ENCODE measurements at places on chromosomes 5 and 9. TPM values are rescaled to one million over a fixed set of nuclear protein-coding genes. Genes with fewer than 3 reads are reported as not detected.
A peak's percentile ranks its signal among the peaks of the same experiment; 100 is the strongest.

The RELL2 gene
- 3.0 TPM for total RNA-seq

GRCh38 chr5:31800351-31800750 is 161.4 kb downstream of the PDZD2 start:
- H3K27me3 ChIP-seq, result no peaks in the 10 kb centered on the region
- no peaks in the 10 kb centered on the region for H3K4me1 ChIP-seq
- H3K4me3 ChIP-seq, result no peak overlapping the region
- H3K27ac ChIP-seq, result no peak overlapping the region
- no peak for DNase-seq
- no peaks in the 10 kb centered on the region for H3K36me3 ChIP-seq

The IL13 gene
- not detected for total RNA-seq

- H3K27me3 ChIP-seq, result no peaks in the 10 kb centered on the region
- DNase-seq, result no peak
- no peak overlapping the region for H3K4me3 ChIP-seq
- no peaks in the 10 kb centered on the region for H3K4me1 ChIP-seq
Observed at GRCh38 chr5:59142927-59143326, 560.1 kb downstream of the RAB3C start.

DNA sequence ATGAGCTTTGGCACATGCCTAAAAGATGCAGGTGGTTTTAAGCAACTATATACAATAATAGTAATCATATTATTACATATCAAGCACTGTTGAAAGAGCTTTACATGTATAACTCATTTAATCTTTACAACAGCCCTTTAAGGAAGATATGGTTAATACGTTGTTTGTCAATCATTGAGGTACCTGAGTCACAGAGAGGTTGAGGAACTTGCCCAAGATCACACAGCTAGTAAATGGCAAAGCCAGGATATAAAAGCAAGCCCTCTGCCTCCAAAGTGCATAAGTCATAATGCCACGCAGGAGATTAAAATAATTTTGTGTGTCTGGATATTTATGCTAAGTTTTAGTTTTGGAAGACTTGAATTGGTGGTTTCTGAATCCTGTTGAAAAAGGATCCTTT is 90.2 kb downstream of the DAPK1 start:
- H3K36me3 ChIP-seq, result no peaks in the 10 kb centered on the region
- DNase-seq, result no peak
- no peak overlapping the region for H3K4me3 ChIP-seq

The RXRA gene
- 70.6 TPM for total RNA-seq

DNA sequence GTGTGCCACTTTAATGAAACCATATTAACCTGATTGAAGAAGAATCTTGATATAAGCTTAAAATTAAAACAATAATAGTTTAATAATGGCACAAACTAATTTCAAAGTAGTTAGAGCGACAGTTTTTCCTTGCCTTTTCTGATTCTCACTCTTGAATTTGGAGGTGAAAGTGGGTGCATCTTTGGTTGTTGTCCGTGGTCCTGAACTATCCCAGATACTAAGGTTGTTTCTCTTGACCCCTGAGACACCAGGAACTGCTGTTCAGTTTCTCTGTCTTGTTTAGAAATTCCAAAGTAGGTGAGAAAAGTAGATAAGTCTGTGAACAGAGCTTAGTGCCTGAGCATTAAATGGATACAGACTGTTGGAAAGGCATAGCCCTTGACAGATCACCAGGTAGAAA is 274.7 kb downstream of the FBXL7 start:
- no peaks in the 10 kb centered on the region for H3K27me3 ChIP-seq
- no peaks in the 10 kb centered on the region for H3K36me3 ChIP-seq
- H3K27ac ChIP-seq, result no peak overlapping the region
- no peak for DNase-seq
- H3K4me1 ChIP-seq, result no peaks in the 10 kb centered on the region

The SPINK13 gene
- not detected for total RNA-seq

The HMMR gene
- not detected for total RNA-seq

- no peaks in the 10 kb centered on the region for H3K4me1 ChIP-seq
- no peaks in the 10 kb centered on the region for H3K27me3 ChIP-seq
- DNase-seq, result peak; percentile 56
- no peak overlapping the region for H3K27ac ChIP-seq
- H3K36me3 ChIP-seq, result no peaks in the 10 kb centered on the region
- H3K4me3 ChIP-seq, result no peak overlapping the region
Observed at GRCh38 chr9:120619751-120620655, 40.0 kb upstream of the CDK5RAP2 start.

The C1QTNF3 gene
- total RNA-seq, result 5.6 TPM

DNA sequence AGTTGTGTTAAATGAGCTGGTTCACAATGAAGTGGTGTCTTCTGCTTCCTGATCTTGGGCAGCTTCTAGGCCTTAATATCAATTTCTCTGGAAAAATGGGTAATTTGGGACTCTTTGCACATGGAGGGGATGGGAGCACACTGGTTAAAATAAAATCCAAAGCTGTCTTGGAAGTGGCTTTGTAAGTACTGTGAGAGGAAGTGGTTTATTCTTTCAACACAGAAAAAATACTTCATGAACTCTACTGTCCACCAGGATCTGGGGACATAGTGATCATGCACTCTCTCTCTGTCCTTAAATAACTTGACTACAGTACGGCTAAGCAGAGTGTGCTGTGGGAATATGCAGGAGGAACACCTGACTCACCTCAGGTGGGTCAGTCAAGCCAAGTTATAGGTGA is 2.4 kb downstream of the PCYOX1L start:
- H3K4me3 ChIP-seq, result no peak overlapping the region
- DNase-seq, result no peak
- no peak overlapping the region for H3K27ac ChIP-seq
- no peaks in the 10 kb centered on the region for H3K36me3 ChIP-seq

DNA sequence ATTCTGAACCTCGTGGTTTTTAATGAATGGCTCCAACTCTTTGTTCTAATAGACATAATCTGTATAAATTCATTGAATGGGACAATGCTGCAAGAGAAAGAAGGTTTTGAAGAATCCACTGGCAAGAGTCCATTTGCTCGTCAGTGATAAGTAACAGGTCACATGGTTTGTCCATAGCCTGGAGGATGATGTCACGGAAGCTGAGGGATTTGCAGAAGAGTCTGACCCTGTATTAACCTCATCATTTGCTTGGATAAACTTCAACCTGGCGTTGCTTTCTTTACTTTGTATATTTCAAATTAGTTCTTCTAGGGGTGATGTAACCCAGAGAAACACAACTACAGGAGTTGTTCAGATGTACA is 197.4 kb downstream of the GAS1 start:
- H3K36me3 ChIP-seq, result no peaks in the 10 kb centered on the region
- no peak overlapping the region for H3K27ac ChIP-seq
- H3K27me3 ChIP-seq, result no peaks in the 10 kb centered on the region
- no peak overlapping the region for H3K4me3 ChIP-seq

The PCDHGC4 gene
- total RNA-seq, result 1.0 TPM

- no peak overlapping the region for H3K27ac ChIP-seq
- no peaks in the 10 kb centered on the region for H3K4me1 ChIP-seq
- no peak overlapping the region for H3K4me3 ChIP-seq
- no peak for DNase-seq
- H3K36me3 ChIP-seq, result no peaks in the 10 kb centered on the region
Observed at GRCh38 chr5:127947941-127948340, 135.6 kb upstream of the SLC12A2 start.

The KIAA1958 gene
- total RNA-seq, result 14.8 TPM

GRCh38 chr9:77486968-77487367 is 161.2 kb downstream of the GNA14 start:
- DNase-seq, result no peak
- H3K4me3 ChIP-seq, result no peak overlapping the region
- no peaks in the 10 kb centered on the region for H3K36me3 ChIP-seq

The HTR1A gene
- total RNA-seq, result 1.7 TPM

DNA sequence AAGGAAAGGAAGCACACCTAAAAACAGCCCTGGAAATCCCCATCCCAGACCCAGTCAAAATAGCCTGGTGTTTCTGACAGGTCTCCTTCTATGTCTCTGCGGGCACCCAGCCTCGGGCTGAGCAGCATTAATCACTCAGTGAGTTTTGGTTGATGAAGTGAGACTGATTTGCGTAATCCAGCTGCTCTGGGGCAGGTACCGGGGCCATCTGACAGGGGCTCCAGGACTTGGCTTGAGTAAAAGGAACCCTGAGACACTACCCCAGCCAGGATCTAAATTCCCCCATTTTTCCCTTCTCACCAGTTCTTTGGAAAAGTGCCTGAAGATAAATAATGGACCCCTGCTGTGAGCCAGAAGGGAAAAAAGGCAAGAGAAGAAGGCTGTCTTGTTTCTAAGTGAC is 596 bp downstream of the SLC28A3 start:
- no peaks in the 10 kb centered on the region for H3K4me1 ChIP-seq
- H3K36me3 ChIP-seq, result no peaks in the 10 kb centered on the region
- no peak overlapping the region for H3K27ac ChIP-seq

Data from ovary (tissue), 10 donors.